ENCODE measurements at places on chromosomes 7 and 10.
A peak's percentile ranks its signal among the peaks of the same experiment; 100 is the strongest.

GRCh38 chr10:49171326-49172060, 16.7 kb downstream of the TMEM273 start:
- no peak for DNase-seq

DNA sequence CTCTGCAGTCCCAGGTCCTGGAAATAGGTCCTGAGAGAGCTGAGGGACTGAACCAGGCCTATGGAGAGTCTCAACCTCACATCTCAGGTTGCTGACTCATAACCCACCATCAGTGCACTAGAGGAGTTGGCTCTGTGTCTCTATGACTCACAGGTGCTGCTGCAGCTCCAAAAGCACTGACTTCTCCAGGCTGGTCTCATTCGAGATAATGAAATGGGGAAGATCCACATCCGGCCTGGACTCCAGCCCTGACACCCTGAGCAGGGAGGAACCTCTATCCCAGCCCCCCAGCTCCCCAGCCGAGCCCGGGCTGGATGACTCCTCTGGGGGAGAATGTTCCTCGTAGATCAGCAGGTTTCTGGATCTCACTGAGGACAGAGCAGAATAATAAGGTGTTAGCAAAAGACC, 35.5 kb upstream of the DGKI start:
- no peak for DNase-seq

DNA sequence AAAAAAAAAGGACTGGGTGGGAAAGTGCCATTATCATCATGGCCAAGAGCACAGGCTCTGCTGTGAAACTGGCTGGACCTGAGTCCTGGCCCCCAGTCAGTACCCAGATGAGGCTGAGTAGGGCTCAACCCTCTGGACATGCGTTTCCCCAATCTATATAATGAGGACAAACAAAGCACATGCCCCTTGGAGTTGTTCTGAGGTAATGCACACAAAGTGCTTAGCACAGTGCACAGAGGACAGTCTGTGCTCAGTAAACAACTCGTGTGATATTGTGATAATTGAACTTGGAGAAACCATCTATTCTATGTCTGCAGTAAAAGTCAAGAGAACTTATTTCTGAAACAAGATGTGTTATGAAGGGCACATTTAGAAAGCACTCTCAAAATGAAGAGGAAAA, 138.8 kb downstream of the KCNMA1 start:
- DNase-seq: no peak

- no peak for DNase-seq
Measured at GRCh38 chr7:50462361-50462760, 12.2 kb upstream of the FIGNL1 start.

GRCh38 chr7:71616217-71616616, 484.3 kb downstream of the GALNT17 start:
- DNase-seq: no peak

DNA sequence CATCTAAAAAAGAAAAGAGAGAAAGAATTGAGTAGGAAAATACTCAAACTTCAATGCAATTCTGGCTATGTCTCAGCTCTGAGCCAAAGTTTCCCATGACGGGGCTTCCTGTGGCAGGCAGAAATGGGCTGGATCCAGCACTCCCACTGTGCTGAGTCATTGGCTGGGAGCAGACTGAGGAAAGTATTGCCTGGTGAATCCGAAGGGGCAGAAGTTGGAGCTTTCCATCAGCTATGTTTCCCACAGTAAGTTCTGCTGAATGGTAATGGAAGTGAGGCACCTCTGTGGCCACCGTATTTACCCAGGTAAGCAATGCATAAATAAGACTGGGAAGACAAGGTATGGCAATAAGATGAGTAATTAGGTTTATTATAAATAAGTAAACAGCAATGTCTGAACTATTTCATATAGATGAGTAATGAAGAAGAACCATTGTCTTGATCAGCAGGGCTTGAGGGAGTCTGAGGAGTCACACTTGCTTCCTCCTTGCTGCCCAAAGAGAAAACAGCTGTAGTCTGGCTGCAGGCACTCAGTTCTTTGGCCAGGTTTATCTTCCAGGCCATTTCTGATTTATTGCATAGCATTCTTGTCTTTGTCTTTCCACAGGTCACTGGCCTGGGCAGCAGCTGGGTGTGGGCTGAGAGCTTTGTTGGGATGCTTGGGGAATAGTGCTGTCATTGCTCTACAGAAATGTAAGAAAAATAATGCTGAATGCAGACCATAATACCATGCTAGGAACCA, 255.3 kb downstream of the DNAJB9 start:
- DNase-seq: no peak

DNA sequence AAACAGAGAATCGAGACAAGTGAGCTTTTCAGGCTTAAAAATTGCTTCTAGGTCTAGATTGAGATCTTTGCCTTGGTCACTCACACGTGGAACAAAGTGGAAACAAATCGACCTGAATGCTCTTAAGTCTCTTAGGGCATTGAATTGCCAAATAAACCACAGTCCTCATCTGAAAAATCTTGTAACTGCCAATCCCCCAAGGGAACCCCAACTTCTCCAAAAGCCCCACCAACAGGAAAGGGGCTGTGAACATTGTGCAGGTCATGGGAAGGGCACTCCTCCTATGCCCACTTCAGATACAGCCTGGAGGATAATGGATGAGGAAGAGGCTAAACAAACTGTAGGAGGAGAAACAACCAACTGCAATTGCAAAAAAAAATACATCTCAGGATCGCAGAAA, 91.3 kb downstream of the DGKI start:
- no peak for DNase-seq

- peak; percentile 48 for DNase-seq
Measured at GRCh38 chr7:39623732-39624441, 515 bp downstream of the RALA start.

DNA sequence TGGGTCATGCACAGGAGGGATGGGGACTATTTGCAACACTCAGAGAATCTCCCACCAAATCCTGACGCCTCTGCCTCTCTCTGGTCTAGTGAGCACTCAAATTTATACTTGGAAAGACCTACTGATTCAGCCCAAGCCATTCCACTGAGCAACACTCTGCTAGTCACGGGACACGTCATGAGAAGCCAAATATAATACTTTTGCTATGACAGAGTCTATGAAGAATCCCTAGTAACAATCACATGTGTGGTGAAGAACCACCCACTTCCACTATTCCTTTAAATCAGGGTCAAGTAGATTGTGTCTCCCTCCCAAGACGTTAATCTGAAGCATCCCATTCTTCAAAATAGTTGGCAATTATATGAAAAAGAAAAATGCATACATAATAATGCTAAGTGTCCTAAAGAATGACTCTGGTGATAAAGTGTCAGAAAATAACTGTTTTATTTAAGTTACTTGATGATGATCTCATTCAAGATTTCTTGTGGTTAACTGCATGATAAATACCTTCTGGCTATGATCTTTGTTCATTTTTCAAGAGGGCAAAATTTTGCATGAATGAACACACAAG, 28.5 kb downstream of the CHCHD3 start:
- no peak for DNase-seq

DNA sequence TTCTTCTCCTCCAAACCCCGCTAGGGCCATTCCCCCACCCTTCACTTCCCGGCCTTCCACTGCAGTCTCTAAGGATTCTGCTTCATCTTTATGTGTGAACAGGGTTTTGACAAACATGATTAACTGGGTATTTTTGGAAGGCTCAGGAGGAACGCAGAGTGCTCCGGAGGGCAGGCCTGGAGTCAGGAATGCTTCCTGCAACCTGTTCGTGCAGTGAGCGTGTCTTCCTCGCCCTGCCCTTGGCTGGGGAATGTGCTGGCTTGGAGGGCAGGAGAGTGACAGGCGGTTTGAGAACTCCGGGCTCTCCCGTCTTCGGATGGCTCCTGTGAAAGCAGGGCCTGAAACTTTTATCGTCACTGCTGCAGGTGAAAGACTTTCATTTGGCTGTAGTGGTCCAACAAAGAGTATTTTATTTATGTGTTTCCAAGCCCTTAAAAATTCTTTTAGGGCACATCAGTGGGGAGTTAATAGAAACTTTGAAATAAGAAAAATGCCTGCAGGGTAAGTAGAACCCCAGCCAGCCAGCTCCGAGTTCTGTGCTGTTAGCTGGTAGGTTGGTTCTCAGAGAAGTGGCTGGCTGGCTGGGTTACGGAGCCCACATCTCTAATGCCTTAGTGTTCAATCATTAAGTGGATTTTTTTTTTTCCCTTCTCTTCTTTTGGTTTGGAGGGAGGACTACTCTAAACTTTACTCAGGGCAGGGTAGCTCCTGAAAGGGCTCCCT, 51.0 kb downstream of the TCF7L2 start:
- peak; percentile 28 for DNase-seq
